ENCODE measurements at places on chromosomes 12 and 14. TPM values are rescaled to one million over a fixed set of nuclear protein-coding genes. Genes with fewer than 3 reads are reported as not detected.

The PRICKLE1 gene
- 48.9 TPM for polyA plus RNA-seq

The TAS2R43 gene
- 0.18 TPM for polyA plus RNA-seq

The CLMN gene
- 27.5 TPM for polyA plus RNA-seq

The TBC1D30 gene
- 5.2 TPM for polyA plus RNA-seq

The AKAP5 gene
- polyA plus RNA-seq, result 7.9 TPM

The ESR2 gene
- polyA plus RNA-seq, result 0.83 TPM

The CLEC7A gene
- polyA plus RNA-seq, result 2.1 TPM

The DCD gene
- polyA plus RNA-seq, result not detected

DNA sequence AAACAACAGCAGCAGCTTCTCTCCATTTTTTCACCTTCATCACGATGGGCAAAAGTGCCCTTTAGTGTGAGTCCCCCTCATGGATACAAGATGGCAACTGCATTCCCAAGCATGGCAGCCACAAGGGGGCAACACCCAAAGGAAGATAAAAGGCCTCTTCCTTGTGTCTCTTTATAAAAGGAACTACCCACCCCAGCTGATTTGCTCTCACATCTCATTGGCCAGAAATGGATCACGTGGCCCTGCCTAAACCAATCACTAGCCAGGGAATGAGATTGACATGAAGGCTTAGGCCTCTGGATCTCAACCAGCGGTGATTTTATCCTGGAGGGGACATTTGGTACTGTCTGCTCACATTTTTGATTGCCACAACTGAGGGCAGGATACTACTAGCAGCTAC is 21.9 kb upstream of the IFT81 start:
- no peak for DNase-seq

DNA sequence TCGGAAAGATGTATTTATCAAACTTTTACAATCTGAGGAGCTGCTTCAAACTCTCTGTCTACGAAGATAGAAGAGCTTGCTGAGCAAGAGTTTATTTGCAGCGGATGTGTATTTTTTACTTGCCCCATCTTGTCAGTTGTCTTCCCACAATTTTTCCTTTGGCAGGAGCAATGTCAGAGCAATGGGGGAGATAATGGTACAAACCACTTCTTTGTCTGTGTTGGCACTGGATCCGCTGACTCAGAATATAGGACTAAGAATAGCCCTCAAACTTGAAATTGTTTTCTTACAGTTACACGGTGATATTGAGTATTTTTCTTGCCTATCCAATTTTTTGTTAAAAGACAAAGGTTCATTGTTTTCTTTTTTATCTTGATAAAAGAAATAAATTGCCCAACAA is 27.6 kb downstream of the HELB start:
- no peak for DNase-seq

DNA sequence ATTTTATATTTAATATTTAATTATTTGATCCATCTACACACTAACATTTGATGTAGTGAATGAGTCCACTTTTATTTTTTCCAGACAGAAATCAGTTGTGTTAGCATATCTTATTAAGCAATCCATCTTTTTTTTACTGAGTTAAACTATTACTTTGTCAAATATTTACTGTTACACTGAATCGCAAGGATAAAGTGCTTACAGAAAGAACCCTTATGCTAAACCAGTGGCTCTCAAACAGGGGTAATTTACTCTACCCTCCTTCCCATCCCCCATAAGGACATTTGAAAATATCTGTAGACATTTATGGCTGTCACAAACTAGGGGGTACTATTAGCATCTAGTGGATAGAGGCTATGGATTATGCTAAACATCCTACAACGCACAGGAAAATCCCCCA is 508.2 kb downstream of the C12orf50 start:
- DNase-seq, result no peak

- DNase-seq, result no peak
These were observed 31.4 kb upstream of the CIPC start for GRCh38 chr14:77066578-77067172.

GRCh38 chr12:89349814-89350213 is 2.5 kb downstream of the DUSP6 start:
- DNase-seq, result no peak

DNA sequence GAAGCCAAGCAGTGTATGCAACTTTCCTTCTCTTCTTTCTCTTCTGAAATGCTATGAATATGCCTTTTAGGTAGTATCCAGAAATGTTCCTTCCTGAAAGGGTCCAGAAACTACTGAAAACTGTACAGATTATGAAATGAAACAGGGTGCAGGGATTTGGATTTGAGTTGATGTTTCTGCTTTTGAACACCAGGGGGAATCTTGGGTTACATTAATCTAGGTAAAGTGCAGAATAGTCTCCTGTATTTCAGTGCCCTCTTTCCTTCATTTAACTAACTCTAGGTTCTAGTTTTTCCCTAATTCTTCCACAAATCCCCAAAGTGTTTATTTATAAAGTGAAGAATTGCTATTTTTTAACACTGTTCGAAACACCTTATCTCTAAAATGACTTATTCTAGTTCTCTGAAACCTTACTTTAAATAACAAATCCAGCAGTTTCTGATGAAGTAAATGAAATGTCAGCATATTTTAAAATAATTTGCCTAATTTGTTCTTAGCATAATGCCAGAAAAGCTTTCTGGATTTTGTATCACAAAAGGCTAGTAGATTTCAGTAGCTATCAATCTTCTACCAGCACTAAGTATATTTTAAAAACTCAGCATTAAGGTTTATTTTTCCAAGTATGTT is 111.9 kb downstream of the LRRK2 start:
- DNase-seq, result no peak

GRCh38 chr12:54975272-54975671 is 9.3 kb downstream of the TESPA1 start:
- DNase-seq, result no peak

GRCh38 chr14:95559203-95559602 is 24.4 kb downstream of the GLRX5 start:
- DNase-seq, result no peak

DNA sequence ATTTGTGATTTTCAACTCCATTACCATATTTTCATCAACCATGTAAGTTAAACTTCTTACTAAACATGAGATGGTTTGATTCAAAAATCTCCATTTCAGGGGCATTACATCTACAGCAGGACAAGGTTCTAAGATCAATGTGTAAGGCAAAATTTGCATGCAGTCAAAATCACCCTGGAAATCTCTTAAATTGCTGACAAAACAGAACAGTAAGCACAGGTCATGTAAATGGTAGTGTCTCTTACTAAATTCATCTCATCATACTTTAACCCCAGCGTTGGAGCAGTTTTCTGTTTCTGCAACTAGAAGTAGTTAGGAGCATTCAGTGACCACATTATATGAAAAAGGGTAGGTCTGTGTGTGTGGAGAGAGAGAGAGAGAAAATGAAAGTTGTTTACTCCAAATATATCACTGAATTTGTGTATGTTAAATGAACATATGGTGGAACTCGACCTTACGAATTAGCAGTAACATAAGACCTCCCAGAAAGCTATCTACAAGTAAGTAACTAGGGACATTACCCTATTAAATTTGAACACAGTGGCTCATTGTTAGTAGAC is 227.5 kb downstream of the SSPN start:
- no peak for DNase-seq

- DNase-seq, result no peak
These were observed 10.7 kb downstream of the KRT76 start for GRCh38 chr12:52766351-52767019.

DNA sequence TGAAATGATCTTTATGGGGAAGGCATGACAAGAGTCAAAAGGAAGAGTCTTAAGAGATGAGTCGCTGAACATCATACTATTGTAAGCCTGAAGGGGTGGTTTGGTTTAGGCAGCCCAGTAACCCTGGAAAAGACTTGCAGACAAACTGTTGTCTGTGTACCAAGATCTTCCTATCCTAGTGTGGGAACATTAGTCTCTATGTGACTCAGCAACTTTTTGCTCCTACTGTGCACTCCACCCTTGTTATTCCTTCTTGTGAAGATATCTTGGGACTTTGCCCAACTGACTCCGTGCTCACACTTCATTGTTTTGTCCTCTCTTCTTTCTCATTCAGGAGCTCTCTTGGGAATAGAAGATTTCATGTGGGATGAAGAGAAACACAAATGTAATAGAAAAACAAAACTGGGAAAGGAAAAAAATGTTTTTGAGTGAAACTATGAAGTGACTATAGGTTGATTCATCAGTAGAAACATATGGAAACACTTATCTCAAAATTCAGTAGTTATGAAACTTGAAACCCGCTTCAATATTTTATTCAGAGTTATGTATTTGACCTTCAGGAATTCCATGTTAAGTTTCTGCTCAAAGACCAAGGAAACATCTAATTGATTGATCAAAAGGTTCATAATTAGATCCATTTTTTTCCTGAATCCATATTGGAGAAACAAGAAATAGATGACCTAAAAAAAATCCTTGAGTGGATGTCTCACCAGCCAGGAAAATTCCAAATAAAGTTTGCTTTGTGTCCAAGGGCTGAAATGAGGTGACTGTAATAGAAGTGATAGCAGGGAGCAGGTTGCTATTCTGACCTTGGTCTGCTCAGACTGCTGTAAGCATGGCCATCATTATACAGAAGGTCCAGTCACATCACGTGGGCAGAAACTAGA is 67.2 kb downstream of the BTG1 start:
- DNase-seq, result no peak

GRCh38 chr14:82122655-82123054 is 589.0 kb upstream of the SEL1L start:
- no peak for DNase-seq

GRCh38 chr12:44422559-44422958 is 453.6 kb downstream of the NELL2 start:
- DNase-seq, result no peak

- DNase-seq, result no peak
These were observed 51.6 kb downstream of the AEBP2 start for GRCh38 chr12:19490908-19491307.

DNA sequence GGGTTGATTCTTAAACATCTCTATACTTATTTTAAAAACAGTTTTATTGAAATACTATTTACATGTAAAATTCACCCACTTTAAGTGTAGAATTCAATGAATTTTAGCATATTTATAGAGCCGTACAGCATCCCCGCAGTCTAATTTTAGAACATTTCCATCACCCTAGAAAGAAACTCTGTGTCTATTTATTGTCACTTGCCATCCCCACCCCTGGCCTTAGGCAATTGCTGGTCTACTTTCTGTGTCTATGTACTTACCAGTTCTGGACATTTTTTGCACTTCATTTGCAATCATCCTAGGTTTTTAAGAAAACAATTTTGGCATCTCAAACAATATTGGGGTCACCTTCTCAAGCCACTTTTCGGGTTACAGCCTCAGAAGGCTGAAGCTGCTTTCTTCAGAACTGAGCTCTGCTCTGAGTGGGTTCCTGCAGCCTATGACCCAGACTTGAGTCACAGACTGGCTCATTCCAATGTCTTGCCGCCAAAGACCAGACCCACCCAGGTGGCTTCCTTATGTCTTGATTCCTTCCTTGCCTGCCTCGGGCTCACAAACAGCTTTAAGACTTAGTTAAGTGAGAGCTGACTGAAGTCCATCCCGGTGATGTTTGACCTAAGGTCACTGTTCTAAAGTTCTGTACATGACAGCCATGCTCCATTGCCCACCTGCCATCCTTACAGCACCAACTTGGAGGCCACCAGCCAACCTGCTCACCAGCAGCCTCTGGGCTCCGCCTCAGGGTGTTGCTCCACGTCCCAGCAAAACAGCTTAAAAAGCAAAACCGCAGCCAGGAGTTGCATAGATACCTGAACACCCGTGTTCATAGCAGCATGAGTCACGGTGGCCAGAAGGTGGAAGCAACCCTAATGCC is 131.5 kb downstream of the CHST11 start:
- peak; percentile 42 for DNase-seq

DNA sequence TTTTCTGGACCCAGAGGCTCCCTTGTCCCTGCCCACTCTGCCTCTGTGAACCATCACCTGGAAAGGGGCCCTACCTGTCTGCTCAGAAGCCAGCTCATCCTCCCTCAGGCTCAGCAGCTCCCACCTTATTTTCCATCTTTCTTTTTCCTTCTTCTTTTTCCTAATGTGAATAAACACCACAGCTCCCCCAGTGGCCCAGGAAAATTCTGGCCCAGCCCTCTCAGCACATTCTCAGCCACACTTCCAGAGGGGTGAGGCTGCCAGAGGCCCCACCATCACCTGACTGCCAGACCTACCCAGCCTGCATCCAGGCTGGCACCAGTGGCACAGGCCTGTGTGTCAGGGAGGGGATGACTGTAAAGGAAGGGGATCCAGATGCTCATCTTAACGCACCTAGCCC is 23.0 kb downstream of the ZFHX2 start:
- no peak for DNase-seq

GRCh38 chr12:98422812-98423211 is 92.6 kb upstream of the TMPO start:
- DNase-seq, result no peak

GRCh38 chr14:36672095-36672494 is 10.4 kb downstream of the PAX9 start:
- DNase-seq, result no peak

GRCh38 chr12:7959701-7960121 is 23.7 kb upstream of the SLC2A3 start:
- DNase-seq, result no peak

DNA sequence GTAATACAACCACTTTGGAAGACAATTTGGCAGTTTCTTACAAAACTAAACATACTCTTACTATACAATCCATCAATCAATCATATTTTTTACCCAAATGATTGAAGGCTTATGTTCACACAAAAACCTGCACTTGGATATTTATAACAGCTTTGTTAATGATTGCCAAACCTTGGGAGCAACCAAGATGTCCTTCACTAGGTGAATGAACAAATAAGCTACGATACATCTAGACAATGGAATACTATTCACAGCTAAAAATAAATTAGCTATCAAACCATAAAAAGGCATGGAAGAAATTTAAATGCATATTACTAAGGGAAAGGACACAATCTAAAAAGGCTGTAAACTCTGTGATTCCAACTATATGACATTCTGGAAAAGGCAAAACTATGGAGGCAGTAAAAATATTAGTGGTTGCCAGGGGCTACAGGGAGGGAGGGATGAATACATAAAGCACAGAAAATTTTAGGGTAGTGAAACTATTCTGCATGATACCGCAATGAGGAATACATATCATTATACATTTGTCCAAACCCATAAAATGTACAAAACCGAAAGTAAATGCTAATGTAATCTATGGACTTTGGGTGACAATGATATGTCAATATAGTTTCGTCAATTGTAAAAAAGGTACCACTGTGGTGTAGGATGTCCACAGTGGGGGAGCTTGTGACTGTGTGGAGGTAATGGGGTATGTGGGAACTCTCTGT is 70.5 kb downstream of the GPR65 start:
- DNase-seq, result no peak

All from right renal pelvis (tissue), 4 donors.